ENCODE measurements at places on chromosomes 3 and 15.

GRCh38 chr15:62066663-62067447, at the start of gene C2CD4A:
C2CD4A (plus strand) TSS chr15:62066977; CDS start chr15:62067614, 637 bp downstream.
- peak; percentile 81 for DNase-seq

DNA sequence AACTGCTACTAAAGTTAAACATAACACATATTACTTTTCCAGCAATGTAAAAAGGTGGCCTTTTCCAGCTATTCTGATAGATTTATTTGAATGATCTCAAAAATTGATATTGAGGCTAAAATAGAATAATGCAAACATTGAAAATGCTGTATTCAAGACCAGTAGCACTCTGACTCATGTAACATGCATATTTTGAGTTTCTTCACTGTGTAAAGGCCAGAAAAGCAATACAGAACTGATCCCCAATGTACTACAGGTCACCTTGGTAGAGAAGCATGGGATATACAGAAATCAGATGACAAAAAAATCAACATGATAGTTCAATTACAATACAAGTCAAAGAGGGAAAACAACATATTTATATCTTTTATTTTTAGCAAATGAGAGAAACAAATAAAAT, 419.6 kb downstream of the DIPK2A start:
- DNase-seq, result no peak

- peak; percentile 11 for DNase-seq
Measured at GRCh38 chr15:65339416-65339815, 34.9 kb downstream of the RNU5B-1 start.

- peak; percentile 89 for DNase-seq
Measured at GRCh38 chr3:64685800-64686445, 1.9 kb downstream of the ADAMTS9 start.
